Stimulated activated CD4-positive, alpha-beta T cell treated with anti-CD3 and anti-CD28 coated beads, Interleukin-4, amount 100 ng/mL, for 24 hours (primary cell): ENCODE measurements at places on chromosomes 2 and 18.
A peak's percentile ranks its signal among the peaks of the same experiment; 100 is the strongest.

- peak; percentile 42 for DNase-seq
These were observed 544 bp downstream of the DNAJC27 start for GRCh38 chr2:24971286-24971535.

DNA sequence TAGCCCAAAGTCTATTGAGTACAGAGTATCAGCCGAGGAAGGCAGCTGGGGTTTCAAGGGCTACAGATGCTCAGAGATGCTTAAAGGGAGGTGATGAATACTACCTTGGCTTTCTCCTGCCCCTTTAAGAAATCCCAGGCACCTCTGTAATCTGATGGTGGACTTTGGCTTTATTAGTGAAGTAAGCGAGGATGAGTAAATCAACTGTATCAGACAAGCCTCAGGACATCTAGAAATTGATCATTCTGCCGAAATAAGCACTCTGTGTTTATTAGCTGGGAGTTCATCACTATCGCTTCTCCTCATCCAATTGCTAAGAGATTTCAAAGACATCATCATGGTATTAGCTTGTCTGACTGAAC is 344.4 kb downstream of the SETBP1 start:
- DNase-seq: no peak

GRCh38 chr2:85111819-85112281 is 21.3 kb upstream of the TCF7L1 start:
- no peak for DNase-seq

DNA sequence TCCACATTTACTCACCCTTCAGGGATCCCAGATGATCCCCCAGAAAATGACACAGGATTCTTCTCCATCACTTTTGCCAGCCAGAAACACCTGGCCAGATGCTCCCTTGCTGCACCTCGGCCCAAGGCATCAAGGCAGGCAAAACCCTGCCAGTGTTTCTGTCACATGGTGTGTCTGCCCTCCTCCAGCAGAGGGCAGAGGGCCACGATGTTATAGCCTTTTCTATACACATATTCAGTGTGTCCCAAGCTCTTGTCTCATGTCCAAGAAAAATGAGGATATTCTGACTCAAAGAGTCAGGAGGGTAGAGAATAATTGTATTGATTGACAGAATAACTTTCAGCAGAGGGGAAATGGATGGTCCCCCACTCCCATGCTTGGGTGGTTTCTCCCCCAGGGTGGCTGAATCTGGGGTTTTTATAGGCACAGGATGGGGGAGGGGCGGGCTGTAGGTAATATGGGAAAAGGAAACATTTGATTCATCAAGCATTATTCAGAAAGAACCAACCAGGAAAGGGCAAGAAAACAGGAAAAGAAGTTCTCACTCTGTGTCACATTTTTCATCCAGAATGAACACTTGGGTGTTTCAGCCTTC is 933.9 kb downstream of the TRIB2 start:
- no peak for DNase-seq

GRCh38 chr2:219511547-219512325 is 2.5 kb upstream of the ASIC4 start:
- no peak for DNase-seq
